ENCODE measurements at places on chromosomes 2 and 18. TPM values are rescaled to one million over a fixed set of nuclear protein-coding genes. Genes with fewer than 3 reads are reported as not detected.
A peak's percentile ranks its signal among the peaks of the same experiment; 100 is the strongest.

- H3K4me1 ChIP-seq = no peaks in the 10 kb centered on the region
- no peak overlapping the region for H3K4me3 ChIP-seq
- H3K36me3 ChIP-seq = no peaks in the 10 kb centered on the region
- H3K27ac ChIP-seq = no peak overlapping the region
- no peaks in the 10 kb centered on the region for H3K27me3 ChIP-seq
Observed at GRCh38 chr18:45702708-45703265, 21.2 kb upstream of the SLC14A1 start.

DNA sequence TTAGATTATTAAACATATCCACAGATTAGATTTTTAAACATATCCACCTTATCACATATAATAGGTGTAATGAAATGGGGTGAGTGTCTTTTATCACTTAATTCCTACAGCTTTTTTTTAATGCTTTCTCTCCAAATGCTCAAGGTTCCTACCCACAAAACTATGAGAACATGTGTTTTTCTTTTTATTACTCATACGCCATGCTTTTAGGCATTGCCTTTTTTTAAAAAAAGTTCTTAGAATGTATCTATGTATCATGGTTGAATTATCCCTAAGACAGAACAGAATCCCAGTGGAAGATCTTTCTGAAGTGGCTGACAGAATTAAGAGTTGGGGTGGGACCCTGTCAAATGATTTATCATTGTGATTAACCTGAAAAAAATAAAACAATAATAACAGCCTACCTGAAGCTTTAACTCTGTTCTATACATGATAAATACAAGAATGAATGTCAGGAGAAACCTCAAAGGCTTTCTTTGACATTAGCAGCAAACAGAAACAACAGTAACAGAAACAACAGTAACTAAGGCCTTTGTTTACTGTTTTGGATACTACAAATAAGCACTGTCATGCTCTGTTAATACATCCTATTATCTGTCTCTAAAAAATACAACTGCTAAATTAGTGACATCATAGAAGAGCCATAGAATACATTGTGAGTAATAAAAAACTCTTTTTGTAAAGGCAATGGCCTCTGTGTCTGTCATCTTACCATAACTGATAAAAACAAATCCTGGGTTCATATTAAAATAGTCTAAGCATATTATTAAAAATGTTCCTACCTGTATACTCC lies 4.1 kb upstream of the ZNF397 start:
- H3K27me3 ChIP-seq = no peaks in the 10 kb centered on the region
- H3K4me1 ChIP-seq = no peaks in the 10 kb centered on the region
- no peak overlapping the region for H3K27ac ChIP-seq
- DNase-seq = no peak
- no peaks in the 10 kb centered on the region for H3K36me3 ChIP-seq

GRCh38 chr2:2708575-2709430 lies 377.7 kb upstream of the MYT1L start:
- H3K27ac ChIP-seq = no peak overlapping the region
- H3K4me1 ChIP-seq = no peaks in the 10 kb centered on the region
- H3K4me3 ChIP-seq = no peak overlapping the region
- DNase-seq = no peak
- no peaks in the 10 kb centered on the region for H3K36me3 ChIP-seq
- H3K27me3 ChIP-seq = no peaks in the 10 kb centered on the region

- H3K27ac ChIP-seq = no peak overlapping the region
- no peaks in the 10 kb centered on the region for H3K36me3 ChIP-seq
- H3K27me3 ChIP-seq = no peaks in the 10 kb centered on the region
- DNase-seq = no peak
Observed at GRCh38 chr18:56804395-56804794, 153.2 kb downstream of the WDR7 start.

Gene MATN3
- 0.25 TPM for polyA plus RNA-seq

DNA sequence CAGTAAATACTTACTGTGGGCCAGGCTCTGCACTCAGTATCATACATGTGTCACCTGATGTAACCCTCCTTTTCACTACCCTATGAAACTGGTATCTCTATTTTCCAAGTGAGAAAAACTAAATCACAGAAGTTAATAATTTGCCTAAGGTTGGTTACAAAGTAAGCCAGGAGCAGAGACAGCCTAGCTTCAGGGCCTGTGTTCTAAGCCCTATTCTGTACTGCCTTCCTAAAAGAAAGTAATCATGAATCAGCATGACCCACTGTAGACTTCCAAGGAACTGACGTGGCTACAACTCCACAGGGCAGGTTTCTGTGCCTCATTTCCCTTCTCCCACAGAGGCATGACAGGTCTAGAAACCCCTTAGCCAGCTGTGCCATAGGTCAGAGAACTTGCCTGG lies 14.3 kb downstream of the ZNF142 start:
- no peak overlapping the region for H3K4me3 ChIP-seq
- peak overlapping the region; percentile 53 for H3K27ac ChIP-seq
- DNase-seq = no peak
- H3K27me3 ChIP-seq = no peaks in the 10 kb centered on the region
- peaks cover 14% of the 10 kb centered on the region for H3K36me3 ChIP-seq
